Stimulated activated CD4-positive, alpha-beta T cell treated with anti-CD3 and anti-CD28 coated beads, TNF-alpha, amount 100 ng/mL, for 1 hour (primary cell): ENCODE measurements at places on chromosomes 5 and 9.
A peak's percentile ranks its signal among the peaks of the same experiment; 100 is the strongest.

DNA sequence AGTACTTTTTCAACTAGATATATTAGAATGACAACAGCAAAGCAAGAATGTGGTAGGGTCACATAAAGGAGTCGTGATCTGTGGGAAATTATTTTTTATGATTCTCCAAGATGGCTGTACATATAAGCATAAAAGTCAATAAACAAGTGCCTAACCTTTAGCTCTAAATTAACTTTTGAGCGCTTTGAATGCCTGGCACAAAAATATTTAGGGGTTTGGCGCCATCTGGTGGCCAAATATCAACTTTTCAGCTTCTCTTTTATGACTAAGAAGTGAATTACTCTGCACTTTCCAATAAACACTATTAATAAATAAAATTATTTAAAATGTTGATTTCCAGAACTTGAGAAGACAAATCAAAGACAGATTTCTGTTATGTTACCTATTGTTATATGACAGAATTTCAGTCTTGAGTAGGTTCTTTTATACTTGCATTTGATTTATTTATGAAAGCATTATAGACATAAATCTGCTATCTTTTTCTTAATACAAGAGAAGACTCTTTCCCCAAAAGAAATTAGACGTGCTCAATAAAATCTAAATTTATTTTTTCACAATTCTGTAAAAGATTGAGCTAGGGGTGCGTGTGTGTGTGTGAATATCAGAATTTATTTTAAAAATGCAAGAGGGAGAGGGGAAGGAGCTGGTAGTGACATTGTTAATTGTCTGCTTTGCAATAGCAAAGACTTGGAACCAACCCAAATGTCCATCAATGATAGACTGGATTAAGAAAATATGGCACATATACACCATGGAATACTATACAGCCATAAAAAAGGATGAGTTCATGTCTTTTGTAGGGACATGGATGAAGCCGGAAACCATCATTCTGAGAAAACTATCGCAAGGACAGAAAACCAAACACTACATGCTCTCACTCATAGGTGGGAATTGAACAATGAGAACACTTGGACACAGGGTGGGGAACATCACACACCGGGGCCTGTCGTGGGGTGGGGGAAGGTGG lies 36.7 kb upstream of the ARRDC3 start:
- DNase-seq = peak; percentile 45

DNA sequence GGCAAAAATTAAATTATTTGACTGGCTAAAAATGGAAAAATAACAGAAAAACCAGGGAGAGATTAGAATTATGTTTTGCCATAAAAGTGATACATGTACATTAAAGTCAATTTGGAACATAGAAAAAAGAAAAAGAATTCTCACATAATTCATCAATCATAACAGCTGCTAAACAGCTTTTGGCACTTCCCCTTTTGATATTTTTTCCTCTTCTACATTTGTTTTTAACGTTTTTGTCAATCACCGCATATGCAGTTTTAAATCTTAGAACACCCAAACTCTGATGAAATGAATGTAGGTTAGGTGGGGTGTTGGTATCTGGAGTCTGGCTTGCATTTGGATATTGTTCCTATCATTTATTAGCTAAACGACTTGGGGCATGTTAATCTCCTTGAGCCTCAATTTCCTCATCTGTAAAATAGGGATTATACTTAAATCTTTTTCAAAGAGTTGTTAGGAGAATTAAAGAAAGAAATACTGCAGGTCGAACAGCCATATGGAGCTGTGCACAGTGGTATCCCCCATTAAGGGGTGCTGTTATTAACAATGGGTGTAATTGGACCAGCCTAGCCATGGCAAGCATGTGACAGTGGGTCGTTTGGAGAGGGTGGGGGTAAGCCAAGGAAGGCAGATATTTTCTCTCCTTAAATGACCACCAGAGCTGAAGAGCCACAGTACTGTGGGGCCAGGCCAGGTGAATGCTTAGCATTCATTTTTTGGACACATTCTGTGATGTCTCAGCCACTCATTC lies 22.6 kb downstream of the NPR3 start:
- no peak for DNase-seq

- DNase-seq = no peak
Measured at GRCh38 chr9:89464300-89464901, 33.5 kb downstream of the SEMA4D start.

DNA sequence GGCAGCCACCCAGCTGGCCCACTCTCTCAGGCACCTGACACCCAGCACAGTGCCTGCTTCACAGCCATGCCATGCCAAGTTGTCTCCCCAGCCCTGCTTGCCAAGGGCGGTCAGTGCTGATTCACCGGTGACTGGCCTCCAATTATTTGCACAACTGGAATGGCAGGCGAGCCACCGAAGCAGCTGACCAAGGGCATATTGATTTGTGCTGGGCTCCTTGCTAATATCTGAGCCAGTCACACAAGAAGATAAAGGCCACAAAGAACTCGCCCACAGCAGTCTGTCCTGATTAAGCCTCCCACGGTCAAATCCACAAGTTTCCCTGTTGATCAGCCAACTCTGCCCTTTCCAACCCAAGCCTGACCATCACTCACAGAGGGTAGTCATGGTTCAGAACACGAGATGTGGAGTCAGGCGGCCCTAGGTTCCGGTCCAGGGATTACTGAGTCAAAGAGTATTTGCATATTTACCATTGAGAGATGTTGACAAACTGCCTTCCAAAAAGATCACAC lies 6.4 kb upstream of the EEIG1 start:
- no peak for DNase-seq

DNA sequence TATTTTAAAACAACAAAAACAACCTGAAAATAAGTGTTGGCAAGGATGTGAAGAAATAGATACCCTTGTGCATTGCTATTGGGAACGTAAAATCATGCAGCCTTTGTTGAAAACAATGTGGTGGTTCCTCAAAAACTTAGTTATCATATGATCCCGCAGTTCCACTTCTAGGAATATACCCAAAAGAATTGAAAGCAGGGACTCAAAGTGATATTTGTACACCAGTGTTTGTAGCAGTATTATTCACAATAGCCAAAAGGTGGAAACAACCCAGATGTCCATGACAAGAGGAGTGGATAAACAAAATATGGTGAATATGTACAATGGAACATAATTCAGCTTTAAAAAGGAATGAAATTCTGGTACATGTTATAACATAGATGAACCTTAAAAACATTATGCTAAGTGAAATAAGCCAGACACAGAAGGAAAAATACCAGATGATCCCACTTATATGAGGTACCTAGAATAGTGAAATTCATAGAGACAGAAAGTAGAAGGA lies 29.0 kb downstream of the IRF1 start:
- DNase-seq = no peak

GRCh38 chr5:149235841-149236240 lies 35.8 kb upstream of the AFAP1L1 start:
- DNase-seq = no peak

DNA sequence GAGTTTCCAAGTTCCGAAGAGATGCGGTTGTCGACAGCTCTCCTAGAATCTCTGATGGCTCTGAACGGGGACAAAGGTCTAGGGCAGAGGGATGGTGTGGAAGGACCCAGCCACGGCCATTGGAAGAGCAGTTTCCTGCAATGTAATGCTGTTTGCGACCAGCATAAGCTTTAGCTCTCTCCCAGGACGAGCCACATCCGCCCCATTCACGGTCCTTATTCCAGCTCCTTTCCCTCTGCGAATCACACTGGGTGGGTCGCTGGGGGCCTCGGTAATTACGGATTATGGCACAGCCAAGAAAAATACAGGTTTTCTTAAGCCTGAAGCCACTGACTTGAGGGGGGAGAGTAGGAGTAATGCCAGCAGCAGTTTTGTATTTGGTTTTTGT lies 22.7 kb downstream of the ANXA2R start:
- DNase-seq = no peak

DNA sequence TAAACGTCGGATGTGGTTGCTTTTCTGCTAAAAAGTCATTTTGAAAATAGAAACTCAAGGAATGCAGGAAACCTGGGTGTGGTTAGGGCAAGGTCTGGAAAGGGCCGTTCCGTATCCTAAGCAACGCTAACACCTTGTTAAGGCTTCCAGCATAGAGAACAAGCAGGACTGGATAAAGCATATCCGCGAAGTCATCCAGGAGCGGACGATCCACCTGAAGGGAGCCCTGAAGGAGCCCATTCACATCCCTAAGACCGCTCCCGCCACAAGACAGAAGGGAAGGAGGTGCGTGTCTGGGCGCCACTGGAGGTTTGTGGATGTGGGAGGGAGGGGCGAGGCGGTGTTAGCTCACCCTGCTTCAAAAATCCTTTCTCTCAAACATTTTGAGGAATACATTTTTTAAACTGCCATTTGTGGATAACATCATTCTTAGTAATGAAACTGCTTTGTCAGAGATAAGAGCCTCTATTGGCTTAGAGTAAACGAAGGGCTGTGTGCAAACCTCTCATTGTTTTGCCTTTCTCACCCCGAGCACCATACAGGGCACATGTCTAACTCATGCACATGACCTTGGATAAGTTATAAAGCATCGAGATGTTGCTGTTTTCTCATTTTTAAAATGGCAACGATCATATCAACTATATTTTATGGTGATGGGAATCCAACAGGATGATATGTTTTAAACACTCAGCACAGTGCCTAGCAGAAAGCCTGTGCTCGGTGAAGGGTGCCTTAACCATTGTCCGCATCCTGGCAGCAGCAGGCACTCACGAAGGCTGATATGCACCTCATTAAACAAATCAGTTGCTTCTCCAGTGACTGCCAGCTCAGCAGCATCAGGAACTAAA lies 175.7 kb upstream of the OTULINL start:
- DNase-seq = no peak

DNA sequence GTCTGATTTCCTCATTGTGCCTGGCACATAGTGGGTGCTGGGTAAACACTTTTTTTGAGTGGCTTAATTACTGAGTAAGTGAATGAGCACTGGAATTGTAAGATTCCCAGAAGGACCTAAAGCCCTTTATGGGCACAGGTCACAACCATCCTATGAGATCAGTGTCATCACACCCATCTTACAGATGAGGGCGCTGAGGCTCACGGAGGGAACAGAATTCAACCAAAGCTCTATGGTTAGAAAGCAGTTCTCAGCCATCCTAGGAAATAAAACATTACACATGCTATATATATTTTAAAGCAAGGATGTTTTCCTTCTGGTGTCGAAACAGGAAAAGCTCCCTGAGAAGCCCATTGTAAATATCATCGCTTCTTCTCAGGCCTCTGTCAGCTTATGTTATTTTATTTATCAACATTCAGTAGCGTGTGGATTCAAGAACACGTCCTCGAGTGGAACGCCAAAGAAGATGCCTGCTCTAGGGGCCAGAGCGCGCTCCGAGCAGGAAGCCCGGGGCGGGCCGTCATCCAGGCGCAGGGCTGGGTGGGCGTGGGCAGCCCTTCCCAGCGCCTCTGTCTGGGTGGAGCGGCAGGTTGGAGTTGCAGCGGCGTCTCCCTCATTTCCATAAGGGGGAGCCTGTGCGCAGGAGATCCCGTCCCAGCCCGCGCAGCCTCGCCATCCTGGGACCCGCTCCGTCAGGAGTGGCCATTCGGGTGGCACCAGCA lies 155.8 kb upstream of the SMIM23 start:
- no peak for DNase-seq

- no peak for DNase-seq
Measured at GRCh38 chr5:78972654-78973428, 12.3 kb downstream of the ARSB start.

GRCh38 chr5:129217179-129217578 lies 122.6 kb downstream of the ISOC1 start:
- no peak for DNase-seq

- no peak for DNase-seq
Measured at GRCh38 chr5:60722416-60722815, 22.4 kb upstream of the DEPDC1B start.

GRCh38 chr9:1709347-1709746 lies 305.8 kb upstream of the SMARCA2 start:
- DNase-seq = no peak

GRCh38 chr9:27653246-27653645 lies 80.0 kb upstream of the C9orf72 start:
- no peak for DNase-seq
